ENCODE measurements at places on chromosomes 3 and 15.

DNA sequence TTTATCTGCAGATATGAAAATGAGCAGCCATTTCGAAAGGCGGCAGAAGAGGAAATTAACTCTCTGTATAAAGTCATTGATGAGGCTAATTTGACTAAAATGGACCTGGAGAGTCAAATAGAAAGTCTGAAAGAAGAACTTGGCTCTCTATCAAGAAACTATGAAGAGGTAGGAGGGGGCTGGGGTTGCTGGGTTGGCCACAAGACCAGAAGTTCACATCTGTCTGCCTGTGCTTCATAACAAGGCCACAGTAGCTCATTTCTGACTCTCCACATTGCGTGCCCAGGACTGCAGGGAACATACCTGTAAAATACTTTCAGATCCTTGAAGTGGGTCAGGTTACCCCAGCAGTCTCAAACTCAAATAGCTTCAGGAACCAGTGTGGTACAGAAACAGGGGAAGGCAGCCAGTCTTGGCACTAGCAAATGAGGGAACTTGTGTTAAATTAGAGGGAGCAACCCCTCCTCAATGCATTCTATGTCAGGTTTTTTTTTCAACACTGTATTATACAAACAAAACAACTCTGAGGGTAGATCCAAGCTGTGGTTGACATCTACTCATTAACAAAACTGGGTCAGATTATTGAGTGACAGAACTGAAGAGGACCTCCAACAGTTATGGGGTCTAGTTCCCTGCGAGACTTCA lies 48.7 kb downstream of the BFSP2 start:
- peak; percentile 71 for DNase-seq

- DNase-seq, result no peak
Observed at GRCh38 chr3:152581951-152582350, 253.0 kb upstream of the P2RY1 start.

DNA sequence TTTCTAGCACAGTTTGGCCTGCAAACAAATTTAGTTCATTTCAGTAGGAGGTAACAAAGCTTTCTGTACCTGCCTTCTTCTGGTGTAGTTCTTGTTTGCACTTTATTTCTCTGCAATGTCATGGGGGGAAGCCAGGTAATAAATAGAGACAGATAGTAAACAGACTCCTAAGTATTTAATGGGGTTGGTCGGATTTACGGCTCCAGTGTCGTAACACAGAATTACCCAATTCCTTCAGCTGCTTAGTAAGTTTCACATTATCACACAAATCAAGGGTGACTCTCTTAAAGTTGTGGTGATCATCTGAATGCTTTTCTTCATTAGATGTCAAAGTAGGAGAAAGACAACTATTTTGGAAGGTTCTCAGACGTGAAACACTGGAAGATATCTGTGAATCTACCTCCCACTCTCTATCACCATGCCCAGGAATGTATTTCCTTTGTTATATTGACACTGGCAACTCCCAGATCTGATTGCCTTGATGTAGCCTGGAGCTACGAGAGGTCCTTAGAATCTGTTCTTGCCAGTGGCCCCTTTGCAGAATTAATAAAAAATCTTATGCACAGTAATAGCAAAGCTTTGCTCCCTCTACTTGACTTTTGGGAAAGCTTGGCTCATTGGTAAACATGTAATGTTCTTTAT lies 25.0 kb upstream of the TMC3 start:
- peak; percentile 32 for DNase-seq

GRCh38 chr15:99578809-99579208 lies 13.0 kb downstream of the MEF2A start:
- DNase-seq, result no peak
